Hematopoietic multipotent progenitor cell treated with erythropoietin and hydrocortisone succinate and interleukin-3 and kit ligand, for 4 days (in vitro differentiated cells): ENCODE measurements at places on chromosomes 2 and 18.

DNA sequence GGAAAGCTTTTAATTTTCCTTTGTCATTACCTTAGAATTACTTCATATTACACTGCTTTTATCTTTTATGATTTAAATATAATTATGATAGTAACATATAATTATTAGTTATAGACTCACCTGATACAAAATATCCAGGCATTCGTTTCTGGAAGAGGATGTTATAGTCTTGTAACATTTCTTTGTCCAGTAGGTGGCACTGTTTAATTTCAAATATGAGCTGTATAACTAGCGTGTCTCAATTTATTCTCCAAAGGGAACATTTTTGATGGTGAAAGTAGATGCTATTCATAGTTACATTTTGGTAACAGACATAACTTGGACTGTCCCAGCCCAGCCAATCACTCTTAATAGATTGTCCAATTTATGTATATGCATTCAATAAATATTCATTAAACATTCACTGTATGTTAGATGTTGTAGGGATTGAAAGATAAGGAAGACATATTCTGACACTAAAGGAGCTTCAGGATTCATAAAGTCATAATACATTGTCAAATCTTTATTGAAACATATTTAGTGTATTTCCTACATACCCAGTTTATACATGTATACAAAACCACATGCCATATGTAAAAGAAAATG is 19.2 kb downstream of the DAW1 start:
- DNase-seq = peak; percentile 75

DNA sequence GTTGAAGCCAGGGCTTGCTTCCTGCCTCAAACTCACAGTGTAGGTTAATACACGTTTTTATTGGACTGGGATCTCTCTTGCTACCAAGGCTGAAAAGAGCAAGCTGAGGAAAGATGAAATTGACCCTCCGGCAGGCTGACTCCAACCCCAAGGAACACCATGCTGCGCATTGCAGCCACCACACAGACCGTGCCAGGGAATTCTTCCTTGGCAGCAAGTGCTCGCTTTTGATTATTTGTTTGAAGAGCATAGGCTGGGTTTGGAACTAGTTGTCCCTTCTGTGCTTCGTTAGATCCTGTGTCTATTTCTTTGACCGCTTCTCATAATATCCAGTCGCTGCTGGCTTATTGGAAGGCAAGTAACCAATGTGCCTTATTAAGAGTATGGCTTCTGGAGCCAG is 34.4 kb upstream of the DARS1 start:
- no peak for DNase-seq

GRCh38 chr2:111157798-111158197 is 37.1 kb downstream of the BCL2L11 start:
- no peak for DNase-seq

GRCh38 chr2:218263817-218264641 is 3.2 kb downstream of the GPBAR1 start:
- no peak for DNase-seq

DNA sequence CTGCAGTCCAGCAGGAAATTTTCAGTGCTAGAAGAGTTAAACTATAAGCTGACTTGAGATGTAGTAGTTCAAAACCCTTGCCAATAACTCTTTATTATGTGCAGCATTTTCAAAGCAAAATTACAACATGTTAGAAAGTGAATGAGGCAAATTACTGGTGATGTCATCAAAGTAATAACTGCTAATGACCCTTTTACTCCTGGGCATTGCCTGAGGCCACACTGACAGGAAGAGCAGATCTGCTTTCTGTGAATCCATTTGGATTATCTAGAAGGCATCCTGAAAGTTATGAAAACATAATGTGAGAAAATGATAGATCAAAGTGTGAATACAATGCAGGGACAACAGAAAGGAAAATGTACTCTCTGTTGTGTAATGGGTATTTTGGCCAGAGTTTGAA is 139.6 kb upstream of the TRIB2 start:
- DNase-seq = no peak

- no peak for DNase-seq
Measured at GRCh38 chr18:57898506-57899124, 95.5 kb upstream of the ATP8B1 start.

DNA sequence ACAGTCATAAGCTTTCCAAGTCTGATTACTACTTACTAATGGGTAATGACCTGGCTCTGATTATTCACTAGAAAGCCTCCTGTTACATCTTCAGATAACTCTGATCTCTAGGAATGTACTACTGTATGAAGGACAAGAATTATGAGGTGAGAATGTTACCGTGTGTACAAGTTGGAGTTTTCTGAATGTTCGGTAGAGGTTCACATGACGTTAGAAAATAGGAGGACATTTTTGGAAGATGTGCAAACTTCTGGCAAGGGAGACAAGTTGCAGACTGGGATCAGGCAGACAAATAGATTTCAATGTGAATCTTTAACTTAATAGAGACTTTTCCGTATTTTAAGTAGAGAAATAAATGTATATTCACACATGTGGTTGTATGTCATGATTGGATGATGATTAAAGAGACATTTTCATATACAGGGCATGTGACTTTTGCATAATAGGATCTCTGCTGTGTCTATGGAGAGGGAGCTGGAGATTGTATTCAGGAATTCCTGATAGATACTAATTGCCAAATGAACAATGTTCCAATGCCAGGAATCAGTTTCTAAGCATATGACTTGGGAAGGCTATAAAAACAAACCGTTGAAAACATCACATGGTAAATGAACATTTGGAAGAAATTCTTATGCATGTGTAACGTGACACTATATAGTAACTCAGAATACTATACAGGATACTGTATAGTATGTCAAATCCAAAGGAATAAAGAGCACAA is 1695.8 kb upstream of the PIK3C3 start:
- DNase-seq = no peak

DNA sequence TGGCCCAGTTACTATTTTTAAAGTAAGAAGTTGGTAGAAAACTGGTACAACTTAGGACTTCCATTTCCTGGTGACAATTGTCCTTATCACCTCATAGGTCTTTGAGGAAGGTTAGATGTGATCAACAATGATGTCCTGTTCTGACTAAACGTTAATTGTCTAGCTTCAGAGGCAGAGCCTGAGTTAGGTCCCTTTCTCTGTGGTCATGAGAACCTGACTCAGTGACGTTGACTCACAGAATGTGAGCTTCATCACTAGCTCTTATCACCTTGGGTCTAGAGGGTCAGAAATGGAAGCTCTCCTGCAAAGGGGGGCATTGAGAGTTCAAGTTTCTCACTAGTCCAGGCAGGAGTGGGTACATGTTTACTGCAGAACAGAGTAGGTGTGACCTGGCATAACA is 60.6 kb upstream of the ATP8B1 start:
- DNase-seq = no peak

DNA sequence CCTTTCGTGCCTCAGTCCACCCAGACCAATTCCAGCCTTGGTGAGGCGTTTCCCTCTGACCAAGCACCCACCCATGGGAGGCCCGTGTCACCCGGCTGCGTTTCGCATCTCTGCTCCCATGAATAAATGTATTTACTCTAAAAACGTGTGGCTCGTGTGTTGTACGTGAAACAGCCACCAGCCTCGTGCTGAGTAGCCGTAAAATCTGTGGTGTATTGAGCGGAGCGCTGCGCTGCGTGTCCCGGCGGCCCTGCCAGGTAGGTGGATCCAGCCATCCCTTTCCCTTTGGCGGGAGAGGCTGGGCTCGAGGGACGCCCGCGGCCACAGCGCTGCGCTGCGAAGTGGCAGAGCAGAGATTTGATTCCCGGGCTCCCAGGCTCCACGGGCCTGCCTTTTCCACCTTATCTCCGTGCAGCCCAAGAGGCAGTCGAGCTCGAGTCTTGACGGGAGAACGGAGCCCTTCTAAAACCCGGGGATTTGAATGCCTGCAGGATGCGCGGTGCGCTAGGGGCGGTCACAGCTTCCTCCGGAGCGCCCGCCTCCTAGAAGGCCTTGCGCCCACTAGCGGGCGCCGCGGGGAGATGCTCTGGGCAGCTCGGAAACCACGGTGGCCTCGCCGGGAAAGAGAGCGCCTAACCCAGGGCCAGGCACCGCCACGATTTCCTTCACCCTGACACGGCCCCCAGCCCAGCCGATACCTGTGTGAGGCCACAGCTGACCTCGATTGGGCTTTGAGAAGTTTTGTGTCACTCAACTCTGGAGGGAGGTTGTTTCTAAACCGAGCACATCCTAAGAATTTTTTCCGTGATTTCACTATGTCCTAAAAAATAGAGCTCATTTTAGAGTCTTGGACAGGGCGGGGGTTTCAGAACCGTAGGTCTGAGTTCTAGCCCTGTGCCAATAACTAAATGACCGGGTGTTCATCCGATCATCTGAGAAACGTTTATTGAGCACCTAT is 3.9 kb upstream of the PSMD1 start:
- DNase-seq = peak; percentile 92

GRCh38 chr18:59604877-59605276 is 92.3 kb downstream of the CCBE1 start:
- DNase-seq = no peak

- DNase-seq = no peak
Measured at GRCh38 chr2:61117534-61117933, 44.5 kb upstream of the C2orf74 start.

DNA sequence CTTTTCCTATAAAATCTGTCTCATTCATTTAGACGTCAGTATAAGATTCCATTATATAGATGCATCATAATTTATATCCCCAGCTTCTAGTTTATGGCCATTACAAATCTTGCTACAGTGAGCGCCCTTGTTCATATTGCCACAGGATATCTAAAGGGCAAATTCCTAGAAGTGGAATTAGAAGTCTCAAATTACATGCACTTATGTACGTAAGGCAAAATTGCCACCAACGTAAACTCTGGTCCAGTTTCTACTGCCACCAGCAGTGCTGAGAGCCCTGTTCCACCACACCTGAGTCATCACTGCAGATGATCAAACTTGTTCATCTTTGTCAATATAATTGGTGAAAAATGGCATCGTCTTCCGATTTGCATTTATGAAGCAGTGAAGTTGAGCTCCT is 90.9 kb upstream of the ID2 start:
- DNase-seq = no peak

GRCh38 chr2:3637692-3638455 is 20.1 kb upstream of the ALLC start:
- DNase-seq = no peak

DNA sequence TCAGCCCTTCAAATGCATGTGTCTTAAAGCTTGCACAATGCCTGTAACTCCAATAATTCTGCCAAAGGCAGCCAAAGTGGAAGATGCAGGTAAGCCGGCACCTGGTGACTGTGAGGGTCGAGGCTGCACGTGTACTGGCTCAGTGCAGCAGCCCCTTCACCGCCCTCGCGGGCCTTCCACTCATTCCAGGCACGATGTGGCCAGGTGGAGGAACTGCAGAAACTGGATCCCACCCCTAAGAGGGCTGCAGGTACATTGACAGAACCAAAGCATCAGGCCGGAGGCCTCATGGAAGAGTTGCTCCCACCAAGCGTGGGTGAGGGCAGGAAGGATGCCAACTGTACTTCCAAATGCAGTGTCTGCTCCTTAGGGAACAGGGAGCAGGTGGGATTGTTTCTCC is 253.4 kb downstream of the HDAC4 start:
- no peak for DNase-seq

DNA sequence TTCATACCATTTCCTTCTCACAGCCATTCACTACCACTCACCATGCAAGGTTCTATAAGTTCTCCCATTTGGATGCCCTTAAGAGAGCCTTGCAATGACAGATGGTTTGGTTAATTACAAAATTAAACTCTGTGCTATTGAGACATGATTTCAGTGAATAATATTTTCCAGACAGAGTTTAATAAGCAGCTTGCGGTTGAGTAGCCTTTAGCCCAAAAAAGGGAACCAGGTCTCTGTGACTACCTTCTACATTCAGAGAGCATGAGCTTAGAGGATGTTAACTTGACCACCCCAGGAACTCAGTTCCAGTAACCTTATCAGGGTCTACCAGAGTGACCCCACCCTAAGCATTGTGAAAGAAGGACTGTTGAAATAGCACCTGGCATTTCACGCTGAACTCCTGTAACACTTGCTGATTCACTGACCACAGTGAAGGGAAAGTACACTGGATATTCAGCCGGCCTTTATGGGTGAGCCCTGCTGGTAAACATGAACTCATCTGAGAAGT is 1173.1 kb upstream of the ZEB2 start:
- peak; percentile 98 for DNase-seq

GRCh38 chr18:65749841-65750240 is 971 bp upstream of the CDH7 start:
- DNase-seq = no peak

DNA sequence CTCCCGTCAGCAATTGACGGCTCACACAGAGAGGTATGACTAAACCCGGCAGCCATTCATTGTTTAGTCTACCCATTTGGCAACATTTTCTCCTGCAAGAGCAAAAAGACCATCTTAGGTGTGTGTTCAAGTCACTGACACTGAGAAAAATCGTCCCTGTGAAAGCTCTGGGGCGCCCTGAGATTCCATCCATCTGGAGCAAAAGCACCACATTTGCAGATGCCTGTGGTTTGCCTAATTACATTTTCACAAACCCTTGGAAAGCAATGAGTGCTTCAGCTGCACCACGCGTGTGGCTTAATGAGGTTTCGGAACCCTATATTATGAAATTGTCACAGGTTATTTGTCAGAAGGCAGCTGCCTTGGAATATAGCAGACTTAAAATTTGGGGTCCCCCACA is 110.7 kb upstream of the PTPRM start:
- no peak for DNase-seq

- peak; percentile 62 for DNase-seq
Measured at GRCh38 chr2:1546023-1546591, 132.8 kb downstream of the TPO start.

GRCh38 chr2:86764661-86765309 is 25.9 kb downstream of the CD8A start:
- peak; percentile 76 for DNase-seq

- DNase-seq = no peak
Measured at GRCh38 chr2:39494784-39495251, 57.7 kb upstream of the MAP4K3 start.

DNA sequence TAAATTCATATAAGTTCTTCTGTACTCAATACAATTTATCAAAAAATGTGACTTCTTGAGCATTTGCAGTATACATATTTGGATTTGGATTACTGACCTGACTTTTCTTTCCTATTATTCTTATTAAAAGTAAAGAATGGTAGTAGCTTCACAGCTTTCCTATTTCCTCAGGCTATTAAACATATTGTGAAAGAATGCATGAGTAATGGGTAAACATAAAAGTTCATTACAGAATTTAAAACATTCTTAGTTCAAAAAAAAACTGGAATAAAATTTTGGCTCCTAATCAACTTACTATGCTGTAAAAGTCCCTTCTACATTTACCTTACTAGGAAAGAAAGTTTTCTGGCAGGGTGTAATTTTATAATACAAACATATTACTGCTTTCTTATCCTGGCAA is 27.3 kb upstream of the C2orf66 start:
- no peak for DNase-seq

GRCh38 chr18:26784599-26784998 is 80.9 kb downstream of the AQP4 start:
- no peak for DNase-seq

DNA sequence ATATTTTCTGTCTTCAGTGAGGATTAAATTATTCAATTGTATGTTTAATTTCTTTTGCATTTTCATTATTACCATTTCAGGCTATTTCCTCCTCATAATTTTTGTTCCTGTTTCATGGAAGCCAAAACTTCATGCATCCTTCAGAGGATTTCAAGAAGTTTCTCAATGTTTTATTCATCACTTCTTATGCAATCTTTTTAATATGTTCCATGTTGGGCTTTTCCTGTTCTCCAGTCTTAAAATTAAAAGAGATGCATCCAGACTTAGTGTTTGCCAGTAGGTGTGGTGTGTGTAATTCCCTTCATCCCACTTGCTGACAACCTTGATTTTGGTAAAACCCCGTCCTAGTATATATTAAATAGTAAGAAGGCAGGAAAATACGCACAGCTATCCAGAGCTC is 190.0 kb downstream of the EN1 start:
- no peak for DNase-seq
